ENCODE measurements at places on chromosomes 5 and 9. TPM values are rescaled to one million over a fixed set of nuclear protein-coding genes. Genes with fewer than 3 reads are reported as not detected.

Gene HMCN2
- 5.3 TPM for total RNA-seq

Gene FAM221B
- total RNA-seq: not detected

Gene IFNA21
- not detected for total RNA-seq

Gene TNFSF8
- total RNA-seq: 0.86 TPM

Gene TLX3
- not detected for total RNA-seq

Gene RGS7BP
- 1.7 TPM for total RNA-seq

Gene WNT8A
- not detected for total RNA-seq

Gene GKAP1
- total RNA-seq: 17.2 TPM

DNA sequence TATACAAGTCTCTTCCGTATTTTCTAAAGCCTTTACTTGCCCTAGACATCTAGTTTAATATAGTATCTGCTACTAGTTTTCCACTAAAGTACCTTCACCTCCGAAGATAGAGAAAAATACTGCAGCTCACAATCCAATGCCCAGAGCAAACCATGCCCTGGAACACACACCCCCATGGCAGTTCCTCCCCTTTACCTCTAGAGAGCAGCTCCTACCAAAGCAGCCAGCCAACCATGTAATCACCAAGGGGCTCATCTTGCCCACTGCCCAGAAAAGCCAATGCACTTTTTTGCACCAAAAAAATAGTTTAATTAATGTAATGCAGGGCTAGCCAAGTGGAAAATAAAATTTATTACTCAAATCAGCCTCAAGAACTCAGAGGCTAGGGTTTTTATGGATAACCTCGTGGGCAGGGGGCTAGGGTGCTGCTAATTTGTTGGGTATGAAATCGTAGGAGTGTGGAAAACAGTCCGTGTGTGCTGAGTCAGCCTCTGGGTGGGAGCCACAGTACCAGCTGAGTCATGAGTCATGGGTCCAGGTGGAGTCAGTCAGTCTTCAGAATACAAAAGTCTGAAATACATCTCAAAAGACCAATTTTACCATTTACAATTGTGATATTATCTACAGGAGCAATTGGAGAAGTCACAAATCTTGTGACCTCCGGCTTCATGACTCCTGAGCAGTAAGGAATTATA lies 120.1 kb upstream of the ACO1 start:
- DNase-seq: no peak

DNA sequence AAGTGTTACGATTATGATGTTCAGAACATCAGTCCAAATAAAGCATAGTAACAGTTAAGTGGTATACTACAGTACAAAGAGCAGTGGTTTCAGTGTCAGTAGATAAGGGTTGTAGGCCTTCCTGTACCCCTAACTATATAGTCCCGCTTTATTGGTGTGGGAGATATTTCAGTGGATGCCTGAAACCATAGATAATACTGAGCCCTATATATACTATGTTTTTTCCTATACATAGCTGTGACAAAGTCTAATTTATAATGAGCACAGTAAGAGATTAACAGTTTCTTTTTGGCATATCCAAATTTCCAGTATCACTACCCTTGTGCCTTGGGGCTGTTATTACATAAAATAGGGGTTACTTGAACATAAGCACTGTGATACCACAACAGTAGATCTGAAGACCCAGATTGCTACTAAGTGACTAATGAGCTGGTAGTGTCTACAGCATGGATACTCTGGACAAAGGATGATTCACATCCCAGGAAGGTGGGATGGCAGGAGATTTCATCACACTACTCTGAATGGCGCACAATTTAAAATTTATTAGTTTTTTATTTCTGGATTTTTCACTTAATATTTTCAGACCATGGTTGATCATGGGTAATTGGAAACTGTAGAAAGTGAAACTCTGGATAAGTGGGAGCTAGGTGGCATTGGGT lies 119.3 kb downstream of the RPS23 start:
- DNase-seq: no peak

DNA sequence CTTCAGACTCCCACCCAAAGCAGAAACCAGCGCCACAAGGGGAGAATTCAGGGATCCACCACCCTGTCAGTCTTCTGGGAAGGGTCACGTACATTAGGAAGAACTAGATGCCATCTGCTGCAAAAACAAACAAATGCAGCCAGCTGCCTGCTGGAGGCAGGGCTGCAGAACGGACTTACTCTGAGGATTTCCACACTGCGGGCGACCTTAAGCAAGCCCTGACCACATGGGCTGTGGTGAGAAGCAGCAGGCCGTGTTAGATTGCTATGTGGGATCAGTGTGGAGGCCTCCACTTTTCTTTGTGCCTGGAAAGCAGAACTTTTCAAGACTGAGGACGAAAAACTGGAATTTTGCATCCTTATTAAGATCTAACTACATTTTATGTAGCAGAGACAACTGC lies 13.4 kb upstream of the LTC4S start:
- DNase-seq: no peak

DNA sequence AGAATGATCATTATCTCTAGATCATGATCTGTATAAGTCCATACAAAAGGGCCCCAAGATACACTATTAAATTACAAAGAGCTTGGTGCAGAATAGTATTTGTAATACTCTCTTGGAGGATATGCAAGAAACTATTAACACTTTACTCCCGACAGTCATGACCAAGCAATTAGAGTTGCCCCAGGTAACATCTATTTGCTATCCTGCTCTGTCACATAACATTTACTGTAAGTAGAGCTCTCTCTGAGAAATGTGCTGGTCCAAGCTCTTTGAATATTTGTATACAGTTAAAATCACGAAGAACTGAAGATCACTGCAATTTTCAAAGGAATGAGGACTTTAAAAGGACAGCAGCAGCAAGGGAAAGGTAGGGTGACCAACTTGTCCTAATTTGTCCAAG lies 553.7 kb downstream of the RAB3C start:
- DNase-seq: no peak

DNA sequence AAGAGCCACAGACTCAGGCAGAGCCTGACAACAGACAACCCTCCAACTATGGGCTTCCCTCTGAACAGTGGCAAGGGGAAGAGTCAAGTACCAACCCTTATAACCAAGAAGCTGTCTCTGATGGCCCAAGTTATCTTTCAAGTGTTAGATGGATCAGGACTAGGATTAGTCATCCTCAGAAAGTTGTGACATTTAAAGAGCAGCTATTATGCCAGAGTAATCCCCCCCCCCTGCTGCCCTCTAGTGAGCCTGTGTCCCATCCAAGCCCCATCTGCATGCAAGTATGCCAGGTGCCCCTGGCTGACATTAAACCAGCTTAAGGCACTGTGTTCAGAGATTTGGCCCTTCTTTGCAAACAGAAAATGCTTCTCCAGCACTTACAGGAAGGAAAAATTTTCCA lies 16.8 kb upstream of the SPATA31D1 start:
- no peak for DNase-seq

GRCh38 chr9:1538301-1538700 lies 476.8 kb upstream of the SMARCA2 start:
- no peak for DNase-seq

DNA sequence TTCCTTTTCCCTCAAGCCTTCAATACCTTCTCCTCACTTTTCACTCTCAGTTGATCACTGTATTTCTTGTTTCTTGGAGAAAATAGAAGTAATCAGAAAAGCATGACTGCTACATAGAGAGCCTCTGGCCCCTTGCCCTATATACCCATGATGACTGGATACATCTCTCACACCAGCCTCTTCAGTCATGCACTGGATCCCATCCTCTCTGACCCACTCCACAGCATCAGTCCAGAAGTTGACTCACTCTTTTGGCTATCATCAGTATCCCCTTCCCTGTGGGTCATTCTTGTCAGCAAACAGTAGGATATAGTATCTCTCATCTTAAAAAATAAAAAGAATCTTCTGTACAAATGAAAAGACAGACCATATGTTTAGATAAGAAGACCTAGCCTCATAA lies 32.9 kb downstream of the PTCD2 start:
- no peak for DNase-seq

DNA sequence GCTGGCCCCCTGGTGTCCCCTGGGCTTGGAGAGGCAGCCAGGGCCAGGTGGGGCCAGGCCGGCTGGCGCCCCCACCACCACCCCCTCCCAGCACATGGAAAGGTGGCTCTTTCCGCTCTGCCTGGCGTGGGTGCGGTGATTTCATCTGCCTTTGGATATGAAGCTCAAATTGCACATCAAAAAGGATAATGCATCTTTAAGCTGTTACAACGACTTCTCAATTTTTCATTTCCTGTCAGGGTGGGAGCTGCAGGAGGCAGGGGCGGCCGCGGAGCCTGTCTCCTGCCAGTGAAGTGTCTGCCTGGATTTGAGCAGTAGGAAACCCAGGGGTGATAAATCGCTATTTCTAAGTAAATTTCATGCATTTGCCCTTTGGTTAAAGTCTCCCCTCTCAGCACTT lies 169.2 kb upstream of the MVB12B start:
- peak; percentile 41 for DNase-seq

DNA sequence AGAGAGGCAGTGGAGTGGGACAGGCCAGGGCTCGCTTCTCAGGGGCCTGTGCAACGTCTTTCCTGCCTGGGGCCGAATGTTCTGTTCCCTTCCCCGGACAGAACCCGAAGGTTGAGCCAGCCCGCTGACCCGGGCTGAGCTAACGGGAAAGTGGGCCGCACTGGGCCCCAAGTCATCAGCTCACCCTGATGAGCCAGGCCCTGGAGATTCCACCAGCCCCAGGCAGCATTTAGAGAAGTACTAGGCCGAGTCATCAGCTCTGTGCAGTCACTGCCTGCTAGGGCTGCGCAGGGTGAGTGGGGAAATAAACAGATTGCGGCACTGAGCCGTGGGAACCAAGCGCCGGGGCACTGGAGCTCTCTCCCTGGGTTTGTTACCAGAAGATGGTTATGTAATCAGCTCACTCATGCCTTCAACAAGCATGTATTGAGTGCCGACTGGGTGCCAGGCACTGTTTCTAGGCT lies 29.1 kb upstream of the DUSP1 start:
- DNase-seq: peak; percentile 94

DNA sequence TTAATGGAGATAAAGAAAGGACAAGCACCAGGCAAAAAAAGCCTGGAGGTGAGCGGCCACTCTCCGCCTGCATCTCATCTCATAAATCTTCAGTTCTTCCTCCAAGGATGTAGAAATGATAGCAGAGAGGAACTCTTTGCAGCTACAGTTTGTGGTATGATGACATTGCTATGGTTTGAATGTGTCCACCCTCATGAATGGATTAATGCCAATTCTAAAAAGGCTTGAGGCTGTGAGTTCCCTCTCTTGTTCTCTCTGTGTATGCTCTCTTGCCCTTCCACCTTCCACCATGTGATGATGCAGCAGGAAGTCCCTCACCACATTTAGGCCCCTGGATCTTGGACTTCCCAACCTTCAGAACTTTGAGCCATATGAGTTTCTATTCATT lies 126.4 kb downstream of the SPOCK1 start:
- no peak for DNase-seq

DNA sequence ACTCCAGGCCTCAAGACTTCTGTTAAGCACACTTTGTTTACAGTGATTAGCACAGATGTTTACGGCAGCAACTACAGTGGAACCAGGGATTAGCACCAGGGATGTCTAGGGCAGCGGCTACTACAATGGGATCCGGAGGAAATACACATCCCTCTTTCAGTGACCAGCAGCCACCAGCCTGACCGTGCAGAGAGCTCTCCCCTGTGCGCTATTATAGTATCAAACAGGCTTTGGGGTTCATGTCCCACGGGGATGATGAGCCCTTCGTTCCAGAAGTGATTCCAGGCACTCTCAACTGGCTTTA lies 21.5 kb downstream of the GFPT2 start:
- no peak for DNase-seq

DNA sequence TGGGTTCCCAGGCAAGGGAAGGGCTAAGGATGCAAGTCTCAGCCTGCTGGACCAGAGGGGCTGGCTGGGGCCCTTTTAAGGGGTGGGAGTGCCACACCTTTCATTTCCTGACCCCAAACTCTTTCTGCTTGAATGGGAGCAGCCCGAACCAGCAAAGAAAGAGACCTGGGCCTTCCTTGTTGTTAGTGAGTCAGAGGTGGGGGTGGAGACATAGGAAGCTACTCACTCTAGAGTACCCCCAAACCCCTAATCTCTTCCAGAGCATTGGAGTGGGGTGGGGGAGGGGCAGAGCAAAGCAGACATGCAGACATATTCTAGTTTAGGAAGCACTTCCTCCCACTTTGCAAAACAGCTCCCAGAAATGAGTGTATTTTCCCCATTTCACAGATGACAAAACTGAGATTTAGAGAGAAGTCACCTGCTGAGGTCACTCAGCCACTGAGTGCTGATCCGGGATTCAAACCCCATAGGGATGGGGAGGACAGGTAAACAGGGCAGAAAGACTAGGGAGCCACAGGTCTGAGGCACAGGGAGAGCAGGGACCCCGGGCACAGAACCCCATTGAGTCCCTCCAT lies 6.0 kb upstream of the AQP3 start:
- DNase-seq: no peak

GRCh38 chr5:119171686-119172085 lies 100.8 kb downstream of the DMXL1 start:
- no peak for DNase-seq

- peak; percentile 95 for DNase-seq
Measured at GRCh38 chr9:113150670-113151611, at the start of gene SLC31A2. Gene SLC31A2 (plus strand): TSS chr9:113151007. CDS start chr9:113151075, 68 bp downstream.

GRCh38 chr9:21754741-21755140 lies 47.7 kb upstream of the MTAP start:
- DNase-seq: no peak

DNA sequence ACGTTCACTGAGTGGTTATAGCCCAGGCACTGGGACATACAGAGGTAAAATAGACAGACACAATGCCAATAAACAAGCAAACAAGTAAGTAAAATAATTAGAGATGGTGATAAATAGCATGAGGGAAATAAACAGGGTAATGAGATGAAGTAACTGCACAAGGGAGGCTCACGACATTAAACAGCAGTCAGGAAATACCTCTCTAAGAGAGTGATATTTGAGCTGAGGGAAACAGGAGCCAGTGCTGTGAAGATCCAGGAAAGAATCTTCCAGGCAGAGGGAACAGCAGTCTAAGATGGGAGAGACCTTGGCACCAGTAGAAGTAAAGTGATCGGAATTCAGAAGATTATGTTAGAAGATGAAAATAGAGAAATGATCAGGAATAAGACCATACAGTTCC lies 279.4 kb downstream of the HINT1 start:
- DNase-seq: no peak

Measured in cardiac septum (tissue), 1 donor.